ENCODE measurements at places on chromosomes 5 and 9.

DNA sequence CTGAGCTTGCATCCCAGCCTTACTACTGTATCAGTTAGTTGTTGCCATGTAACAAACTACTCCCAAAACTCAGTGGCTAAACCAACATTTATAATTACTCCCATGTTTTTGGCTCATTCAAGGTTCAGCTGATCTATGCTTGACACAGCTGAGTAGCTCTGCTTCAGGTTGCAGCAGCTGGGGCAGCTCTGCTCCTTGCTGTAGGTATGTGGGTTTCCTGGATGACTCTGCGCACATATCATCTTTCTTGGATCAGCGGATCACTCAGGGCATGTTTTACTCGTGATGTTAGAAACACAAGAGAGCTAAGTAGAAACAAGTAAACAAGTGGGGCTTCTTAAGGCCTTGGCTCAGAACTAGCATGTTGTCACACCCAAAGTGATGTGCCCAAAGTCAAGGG lies 15.1 kb downstream of the TEK start:
- DNase-seq: no peak

- DNase-seq: peak; percentile 64
These were observed 16.0 kb upstream of the PHF19 start for GRCh38 chr9:120892748-120893610.

- no peak for DNase-seq
These were observed 75.3 kb downstream of the FBXW11 start for GRCh38 chr5:171931163-171931562.

DNA sequence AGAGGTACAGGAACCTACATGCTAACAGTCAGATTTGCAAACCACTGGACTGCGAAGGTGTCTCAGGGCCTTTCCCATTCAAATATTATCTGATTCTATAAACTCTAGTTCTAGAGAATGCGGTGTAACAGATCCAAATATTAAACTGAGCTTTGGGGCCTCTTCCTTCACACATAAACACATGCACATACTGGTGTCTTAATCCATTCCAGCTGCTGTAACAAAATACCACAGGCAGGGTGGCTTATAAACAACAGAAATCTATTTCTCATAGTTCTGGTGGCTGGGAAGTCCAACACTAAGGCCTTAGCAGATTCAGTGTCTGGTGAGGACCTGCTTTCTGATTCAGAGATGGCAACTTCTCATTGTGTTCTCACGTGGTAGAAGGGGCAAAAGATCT lies 30.2 kb downstream of the RETREG1 start:
- DNase-seq: no peak

DNA sequence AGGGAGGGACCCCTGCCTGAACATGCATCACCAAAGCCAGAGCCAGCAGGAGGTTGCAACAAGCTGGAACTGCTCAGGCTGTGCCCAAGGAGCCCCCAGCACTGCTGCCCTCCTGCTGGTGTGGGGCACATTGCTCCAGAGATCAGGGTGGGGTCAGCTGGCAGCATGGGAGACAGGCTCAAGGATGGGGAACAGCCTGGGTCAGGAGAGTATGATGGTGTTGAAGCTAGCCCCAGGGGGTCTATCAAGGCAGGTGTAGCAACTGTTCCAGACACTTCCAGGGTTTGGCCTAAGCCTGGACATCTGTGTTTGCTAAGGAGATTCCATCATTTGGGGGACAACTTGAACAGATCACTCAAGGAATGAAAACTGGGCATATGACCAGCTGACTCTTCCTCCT lies 133.1 kb downstream of the ATPSCKMT start:
- DNase-seq: no peak

DNA sequence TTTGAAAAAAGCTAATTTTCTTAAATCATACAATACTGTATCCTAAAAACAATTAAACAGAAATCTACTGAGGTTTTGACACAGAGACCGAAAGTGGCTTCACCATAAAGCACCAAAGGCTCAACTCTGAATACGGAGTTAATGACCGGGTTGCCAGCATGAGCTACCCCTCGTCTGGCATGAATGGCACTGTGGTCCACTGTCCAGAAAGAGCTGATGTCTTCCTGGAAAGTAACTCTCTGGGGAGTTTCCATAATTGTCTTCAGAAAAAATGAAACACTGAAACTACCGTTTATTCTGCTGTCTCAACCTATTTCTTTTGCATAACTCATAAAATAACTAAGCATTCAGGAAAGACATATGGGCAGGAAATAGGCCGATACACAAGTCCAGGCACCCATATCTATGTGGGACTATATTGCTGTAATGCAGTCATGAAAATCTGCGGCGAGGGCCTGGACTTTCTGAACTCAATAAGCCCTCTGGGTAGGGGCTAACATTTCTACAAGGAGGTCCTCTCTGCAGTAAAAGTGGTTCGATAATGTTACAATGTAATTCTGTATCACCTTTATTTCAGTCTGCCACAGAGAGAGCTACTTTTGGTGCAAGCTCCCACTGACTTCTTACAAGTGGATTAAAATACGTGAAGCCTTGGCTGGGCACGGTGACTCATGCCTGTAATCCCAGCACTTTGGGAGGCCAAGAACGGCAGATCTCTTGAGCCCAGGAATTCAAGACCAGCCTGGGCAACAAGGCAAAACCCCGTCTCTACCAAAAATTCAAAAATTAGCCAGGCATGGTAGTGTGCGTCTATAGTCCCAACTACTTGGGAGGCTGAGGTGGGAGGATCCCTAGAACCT lies 52.4 kb downstream of the ANKH start:
- no peak for DNase-seq

DNA sequence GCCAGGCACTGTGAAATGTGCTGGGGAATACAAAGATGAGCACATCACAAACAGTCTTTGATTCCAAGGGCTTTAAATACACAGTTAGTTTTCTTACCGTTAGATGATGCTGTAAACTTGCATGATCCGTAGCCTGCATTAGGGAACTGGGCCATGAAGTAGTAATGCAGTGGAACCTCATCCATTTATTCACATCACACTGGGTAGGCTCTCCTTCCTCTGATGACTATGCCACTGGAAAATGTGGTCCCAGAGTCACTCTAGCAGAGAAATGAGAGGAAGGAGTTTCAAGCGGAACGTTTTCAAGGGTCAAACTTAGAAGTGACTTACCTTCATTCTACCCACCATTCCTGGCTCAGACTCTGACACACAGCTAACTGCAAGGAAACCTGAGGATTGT lies 26.4 kb downstream of the ZFAND5 start:
- no peak for DNase-seq

DNA sequence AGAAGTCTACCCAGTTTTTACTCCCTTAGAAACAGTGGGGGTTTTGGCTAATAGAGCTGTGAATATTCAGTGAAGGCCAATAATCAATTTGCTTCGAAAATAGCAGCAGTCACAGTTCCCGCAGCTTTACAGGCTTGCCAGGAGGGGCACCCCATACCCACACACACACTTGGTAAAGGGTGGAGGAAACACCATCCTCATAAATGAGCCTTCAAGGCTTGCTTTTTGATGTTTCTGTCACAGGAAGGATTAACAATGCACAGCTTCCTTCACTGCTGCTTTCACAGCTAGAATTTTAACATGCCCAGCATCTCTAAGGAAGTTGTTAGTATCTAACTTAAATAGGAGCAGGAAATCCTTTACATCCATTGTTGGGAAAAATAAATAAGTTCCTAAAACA lies 1247.5 kb upstream of the C9orf72 start:
- DNase-seq: no peak

- no peak for DNase-seq
These were observed 14.6 kb upstream of the TCF7 start for GRCh38 chr5:134099939-134100282.

DNA sequence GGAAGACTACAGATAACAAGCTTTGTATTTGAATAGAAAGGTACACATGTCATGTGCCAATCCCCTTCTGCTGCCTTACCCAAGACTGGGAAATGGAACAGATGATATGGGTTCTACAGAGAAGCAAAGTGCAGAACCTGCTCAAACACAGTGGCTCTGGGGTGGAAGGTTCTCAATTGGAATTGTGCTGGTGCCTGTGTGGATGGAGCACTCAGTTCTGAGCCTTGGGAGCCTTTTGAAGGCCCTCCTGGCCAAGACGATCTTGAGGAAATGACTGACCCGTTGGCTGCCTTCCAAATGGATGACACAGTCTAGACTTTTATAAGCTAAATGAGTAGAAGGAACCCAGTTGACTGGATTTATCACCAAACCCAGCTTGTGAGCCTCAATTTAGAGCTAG lies 4.2 kb upstream of the PRSS3 start:
- DNase-seq: no peak

DNA sequence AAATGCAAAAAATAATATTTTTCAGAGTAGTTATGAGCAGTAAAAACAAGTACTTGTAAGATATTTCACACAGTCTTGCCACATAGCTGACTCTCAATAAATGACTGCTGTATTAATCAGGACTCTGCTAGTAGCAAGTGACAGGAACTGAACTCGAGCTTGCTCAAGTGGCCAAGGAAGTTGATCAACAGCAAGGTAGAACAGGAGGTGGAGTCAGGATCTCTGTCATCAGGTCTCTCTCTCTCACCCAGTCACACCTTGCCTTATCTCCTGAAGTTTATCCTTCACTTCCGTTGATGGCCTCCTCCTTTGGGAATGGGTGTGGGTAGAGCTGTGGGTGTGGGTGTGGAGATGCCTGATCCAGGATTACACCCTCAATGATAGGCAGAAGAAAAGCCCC lies 107.0 kb downstream of the GPBP1 start:
- DNase-seq: no peak

DNA sequence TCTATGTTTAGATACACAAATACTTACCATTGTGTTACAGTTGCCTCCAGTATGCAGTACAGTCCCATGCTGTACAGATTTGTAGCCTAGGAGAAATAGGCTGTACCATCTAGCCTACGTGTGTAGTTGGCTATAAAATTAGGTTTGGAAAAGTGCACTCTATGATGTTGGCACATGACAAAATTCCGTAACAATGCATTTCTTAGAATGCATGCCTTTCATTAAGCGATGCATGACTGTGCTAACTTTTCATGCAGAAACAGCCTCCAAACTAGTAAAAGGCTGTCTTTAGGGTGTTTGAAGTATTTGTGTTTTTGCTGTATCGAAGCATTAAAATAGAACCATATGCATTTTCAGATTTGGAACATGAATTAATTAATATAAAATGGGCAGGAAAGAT lies 157.9 kb downstream of the RMI1 start:
- no peak for DNase-seq

- DNase-seq: no peak
These were observed 46.4 kb downstream of the MCCC2 start for GRCh38 chr5:71633255-71634155.

DNA sequence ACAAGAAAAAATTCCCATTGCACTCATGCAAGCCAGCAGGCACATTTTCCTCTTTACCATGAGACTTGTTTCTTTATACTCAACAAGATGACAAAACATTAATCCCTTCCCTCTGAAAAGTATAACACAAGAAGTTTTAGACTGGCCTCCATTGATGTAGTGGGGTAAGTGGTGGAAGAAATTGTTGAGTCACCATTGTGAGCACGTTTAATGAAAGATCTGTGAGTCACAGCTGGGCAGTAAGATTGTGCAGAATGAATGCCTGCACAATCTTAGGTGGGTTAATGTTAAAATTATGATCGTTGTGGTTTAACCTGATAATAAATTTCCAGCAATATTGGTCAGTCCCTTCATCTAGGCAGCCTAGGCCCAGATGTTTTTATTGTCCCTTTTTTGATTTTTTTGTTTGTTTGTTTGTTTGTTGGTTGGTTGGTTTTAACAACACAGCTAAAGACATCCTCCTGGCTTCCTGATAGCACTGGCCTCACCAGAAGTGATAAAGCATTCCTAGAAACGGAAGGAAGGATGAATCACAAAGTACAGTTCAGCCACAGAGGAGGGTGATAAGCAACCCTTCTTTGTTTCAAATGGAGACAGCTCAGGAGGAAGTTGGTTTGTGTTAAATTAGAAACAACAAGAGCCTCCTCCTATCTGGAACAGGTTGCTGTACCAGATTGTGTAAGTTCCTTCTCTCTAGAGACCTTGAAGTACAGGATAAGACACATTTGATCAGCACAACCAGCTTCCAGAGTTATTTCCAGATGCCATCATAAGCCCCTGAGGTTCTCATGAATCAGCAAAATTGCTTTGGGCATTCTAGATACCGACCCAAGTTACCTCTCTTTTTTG lies 40.3 kb downstream of the SLC24A2 start:
- no peak for DNase-seq

- DNase-seq: no peak
These were observed 22.6 kb upstream of the TTC39B start for GRCh38 chr9:15329539-15330109.

- DNase-seq: no peak
These were observed 358.8 kb downstream of the MAN2A1 start for GRCh38 chr5:110048491-110048890.

- peak; percentile 23 for DNase-seq
These were observed at the start of gene SPATA6L for GRCh38 chr9:4666042-4666699. Gene SPATA6L, minus strand, starts transcription at chr9:4666480. Its CDS starts 230 bp downstream, at chr9:4666250.

DNA sequence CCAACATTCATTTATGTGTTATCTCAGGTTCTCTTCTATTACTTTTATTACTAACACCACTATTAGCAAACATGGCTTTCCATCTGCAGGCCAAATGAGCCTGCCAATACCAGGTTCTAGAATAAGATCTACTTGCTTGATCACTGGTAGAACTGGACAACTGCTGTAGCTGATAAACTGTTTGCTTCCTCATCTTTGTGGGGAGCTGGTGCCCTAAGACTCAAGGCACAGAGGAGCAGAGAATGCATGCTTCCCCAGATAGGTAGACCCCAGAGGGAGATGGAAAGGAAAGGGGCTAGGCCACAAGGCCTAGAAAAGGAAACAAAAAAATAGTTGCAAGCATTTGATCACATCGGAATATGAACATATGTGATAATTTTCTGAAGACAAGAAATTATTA lies 30.7 kb upstream of the AUH start:
- DNase-seq: no peak

GRCh38 chr5:39062530-39062929 lies 11.7 kb downstream of the RICTOR start:
- no peak for DNase-seq

- no peak for DNase-seq
These were observed 27.2 kb upstream of the ZFR start for GRCh38 chr5:32471784-32472183.
